ENCODE measurements at places on chromosomes 2 and 18.

- DNase-seq: no peak
Observed at GRCh38 chr2:162072181-162072702, 1.8 kb downstream of the DPP4 start.

GRCh38 chr2:217248312-217248935 is 388.6 kb upstream of the TNP1 start:
- no peak for DNase-seq

- DNase-seq: no peak
Observed at GRCh38 chr2:66830881-66831280, 396.0 kb downstream of the MEIS1 start.

GRCh38 chr2:174603280-174603679 is 5.7 kb upstream of the WIPF1 start:
- no peak for DNase-seq

DNA sequence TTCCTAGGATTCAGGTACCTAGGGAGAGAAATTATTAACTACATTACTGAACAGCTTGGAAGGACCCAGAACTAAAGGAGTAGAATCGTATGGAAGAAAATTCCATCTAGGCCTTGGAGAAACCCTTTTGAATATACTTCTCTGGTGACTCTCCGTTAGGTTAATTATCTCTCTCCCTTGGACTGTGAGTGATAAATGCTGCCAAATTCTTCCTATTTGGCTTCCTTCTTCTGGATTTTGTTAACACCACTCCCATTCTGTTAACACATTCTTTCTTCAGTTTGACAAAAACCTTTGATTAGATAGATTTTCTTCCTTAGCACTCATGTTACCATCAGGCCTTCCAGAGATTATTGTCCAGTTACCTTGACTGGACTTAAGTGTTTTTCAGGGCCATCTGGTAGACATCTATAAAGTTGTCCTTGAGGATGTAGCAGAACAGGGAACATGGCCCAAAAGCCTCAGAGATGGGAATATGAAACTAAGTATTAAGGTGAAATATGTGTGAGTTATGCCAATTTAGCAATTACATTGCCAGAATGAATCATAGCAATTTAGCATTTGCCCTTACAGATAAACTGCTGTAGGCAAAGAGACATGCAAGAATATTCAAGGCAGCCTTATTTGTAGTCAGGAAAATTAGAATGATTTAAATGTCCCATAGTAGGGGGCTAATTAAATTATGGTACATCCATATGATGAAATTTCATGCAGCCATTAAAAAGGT is 6.7 kb downstream of the CYP27A1 start:
- no peak for DNase-seq

DNA sequence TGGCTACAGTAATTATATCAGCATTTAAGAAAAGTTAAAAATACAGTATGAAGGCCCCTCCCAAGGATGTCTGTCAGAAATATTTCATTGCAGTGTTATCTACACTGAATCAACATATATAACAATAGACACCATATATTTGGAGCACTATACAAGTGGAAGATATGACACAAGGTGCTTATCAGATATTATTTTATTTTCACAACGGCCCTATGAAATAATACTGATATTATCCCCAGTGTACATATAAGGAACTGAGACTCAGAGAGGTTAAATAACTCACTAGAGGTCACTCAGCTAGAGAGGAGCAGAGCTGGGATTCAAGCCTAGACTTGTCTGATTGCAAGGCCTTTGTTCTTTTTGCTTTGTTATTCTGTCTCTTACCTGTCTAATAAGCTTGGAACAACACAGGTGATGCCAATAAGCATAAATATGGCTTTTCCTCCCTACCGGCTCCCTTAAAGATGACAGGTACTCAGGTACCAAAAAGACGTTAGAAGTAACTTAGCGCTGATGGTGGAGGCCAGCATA is 4.7 kb upstream of the SLC40A1 start:
- DNase-seq: no peak

DNA sequence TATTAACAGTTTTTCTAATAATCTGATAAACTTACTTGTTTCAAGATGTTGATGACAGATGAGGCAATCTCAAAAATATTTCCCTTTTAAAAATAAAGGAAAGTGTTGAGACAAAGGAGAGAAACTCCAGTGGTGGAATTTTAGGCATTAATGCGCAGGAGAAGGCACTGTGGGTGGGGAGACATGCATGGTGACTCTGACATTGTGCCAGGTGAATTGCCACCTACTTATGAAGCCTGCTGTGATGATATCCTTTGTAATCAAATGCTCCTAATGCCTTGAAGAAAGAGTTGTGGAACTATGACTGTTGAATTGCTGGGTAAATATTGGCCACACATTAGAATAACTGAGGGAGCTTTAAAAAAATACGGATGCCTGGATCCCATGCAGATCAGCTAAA is 101.4 kb downstream of the PLA2R1 start:
- no peak for DNase-seq
